GM03348 (cell line): ENCODE measurements at places on chromosomes 7 and 10.

GRCh38 chr10:121501796-121502195 is 96.4 kb downstream of the FGFR2 start:
- DNase-seq: no peak

- DNase-seq: peak; percentile 75
Observed at GRCh38 chr7:40437498-40437897, 302.7 kb downstream of the SUGCT start.

- no peak for DNase-seq
Observed at GRCh38 chr7:37304921-37305320, 143.7 kb downstream of the ELMO1 start.

DNA sequence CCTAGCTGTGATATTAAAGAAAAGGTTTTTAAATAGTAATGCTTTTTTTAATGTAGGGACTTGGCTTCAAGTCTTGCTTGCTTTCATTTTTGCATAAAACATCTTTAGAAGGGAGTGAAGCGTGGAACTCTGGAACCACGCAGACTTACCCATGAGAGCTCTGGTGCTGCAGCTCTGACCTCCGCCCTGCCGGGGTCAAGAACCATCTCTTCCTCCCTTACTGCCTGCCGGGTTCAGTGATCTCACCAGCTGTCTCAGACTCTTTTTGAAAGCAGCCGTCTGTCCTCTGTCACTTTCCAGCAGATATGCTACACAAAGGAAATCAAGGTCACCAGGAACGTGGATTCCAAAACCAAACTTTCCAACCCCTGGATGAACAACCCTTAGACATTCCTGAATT is 353.8 kb downstream of the GPR37 start:
- no peak for DNase-seq

GRCh38 chr10:91420868-91421267 is 10.7 kb downstream of the HECTD2 start:
- DNase-seq: peak; percentile 26

DNA sequence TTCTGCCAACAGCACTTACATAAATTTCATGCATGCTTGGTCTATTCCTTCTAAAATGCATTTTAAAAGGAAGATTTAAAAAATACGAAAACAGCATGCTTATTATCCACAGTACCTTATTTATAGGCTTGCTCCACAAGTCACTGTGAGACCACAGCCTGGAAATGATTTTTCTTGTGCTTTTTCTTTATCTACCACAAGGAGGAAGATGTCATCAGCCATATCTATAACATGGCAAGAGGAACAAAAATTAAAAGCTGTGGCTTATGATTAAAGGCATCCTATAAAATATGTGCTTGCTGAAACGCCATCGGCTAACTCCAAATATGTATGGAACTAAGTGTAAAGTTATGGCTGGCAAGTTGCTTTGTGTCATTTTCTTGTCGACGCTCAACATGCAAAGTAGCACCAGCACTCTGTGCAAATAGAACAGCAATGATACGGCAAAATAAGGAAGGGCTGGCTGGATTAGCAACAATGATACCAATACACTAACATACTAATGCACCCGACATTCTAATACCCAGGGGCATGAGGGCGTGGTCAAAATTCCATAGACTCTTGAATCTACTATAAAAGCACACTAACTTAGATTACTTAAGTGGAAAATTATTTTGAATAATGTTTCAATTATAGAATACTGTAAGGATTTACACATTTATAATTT is 41.2 kb upstream of the AKR1E2 start:
- DNase-seq: no peak

DNA sequence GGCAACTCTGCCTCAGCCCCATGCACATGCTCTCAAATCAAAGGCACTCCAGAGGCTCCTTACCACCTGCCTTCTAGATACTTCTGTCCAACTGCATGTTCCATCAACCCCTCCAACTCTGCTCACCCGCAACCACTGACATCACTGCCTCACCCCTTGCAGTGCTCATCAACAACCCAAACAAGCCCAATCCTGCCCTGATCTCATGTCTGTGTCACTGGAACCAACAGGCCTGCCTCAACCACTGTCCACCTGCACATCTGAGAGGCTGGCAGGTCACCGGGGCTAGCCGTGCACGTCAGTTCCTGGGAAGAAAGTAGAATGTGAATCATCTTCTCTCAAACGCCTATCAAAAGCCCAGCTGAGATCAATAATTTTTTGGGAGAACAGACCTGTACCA is 33.3 kb downstream of the CTBP2 start:
- DNase-seq: no peak

GRCh38 chr10:92773776-92774175 is 74.5 kb upstream of the EXOC6 start:
- DNase-seq: no peak
